Activated CD4-positive, alpha-beta memory T cell treated with anti-CD3 and anti-CD28 coated beads for 36 hours (primary cell): ENCODE measurements at places on chromosomes 2 and 18. TPM values are rescaled to one million over a fixed set of nuclear protein-coding genes. Genes with fewer than 3 reads are reported as not detected.

GRCh38 chr2:75561566-75562512 lies 1.1 kb upstream of the EVA1A start:
- peaks cover 47% of the 10 kb centered on the region for H3K27me3 ChIP-seq
- no peak for DNase-seq
- H3K27ac ChIP-seq, result no peak overlapping the region

GRCh38 chr2:173990245-173990644 lies 25.1 kb upstream of the SP3 start:
- H3K36me3 ChIP-seq, result no peaks in the 10 kb centered on the region
- H3K4me3 ChIP-seq, result no peak overlapping the region
- H3K27ac ChIP-seq, result no peak overlapping the region

GDF7 gene
- total RNA-seq, result 0.05 TPM

SPC25 gene
- total RNA-seq, result 38.4 TPM

NTSR2 gene
- not detected for total RNA-seq

GLI2 gene
- not detected for total RNA-seq

DNA sequence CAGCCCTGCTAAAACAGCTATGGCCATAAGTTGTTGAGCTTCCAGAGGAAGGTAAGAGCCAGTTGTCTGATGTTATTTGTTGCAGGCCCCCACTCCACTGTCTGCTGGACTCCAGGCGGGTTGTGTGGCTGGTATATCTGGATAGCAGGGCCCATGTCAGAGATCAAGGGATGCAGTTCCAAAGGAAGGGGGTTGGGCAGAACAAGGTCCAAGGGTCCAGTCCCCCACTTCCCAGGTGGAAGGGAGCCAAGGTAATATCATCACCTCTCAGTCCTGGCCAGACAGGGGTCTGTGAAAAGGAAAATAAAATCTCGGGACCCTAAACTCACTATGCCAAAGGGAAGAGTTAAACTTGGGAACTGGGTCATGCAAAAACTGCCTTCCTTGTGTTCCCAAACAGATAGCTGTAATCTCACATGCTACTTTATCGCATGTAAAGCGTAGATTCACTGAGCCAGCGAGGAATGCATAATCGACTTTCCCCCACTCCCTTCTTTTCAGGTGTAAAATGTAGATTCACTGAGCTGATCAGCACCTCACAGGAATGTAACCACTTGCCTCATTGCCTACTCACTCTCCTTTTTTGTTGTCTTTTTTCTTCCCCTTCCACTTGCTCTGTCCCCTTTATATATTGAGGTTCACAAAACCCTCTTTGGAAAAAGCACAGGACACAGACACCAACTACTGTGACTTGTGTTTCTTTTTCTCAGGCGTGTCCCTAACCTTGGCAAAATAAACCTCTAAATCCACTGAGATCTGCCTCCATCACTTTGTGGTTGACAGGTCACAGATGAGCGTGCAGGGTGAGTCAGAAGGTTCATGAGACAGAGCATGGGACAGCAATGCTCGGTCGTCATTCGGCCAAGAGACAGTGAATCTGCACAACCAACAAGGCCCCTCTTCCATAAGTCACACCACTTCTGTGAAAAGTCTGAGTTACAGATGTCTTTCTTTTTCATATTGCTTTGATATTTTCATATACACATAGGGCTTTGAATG lies 255.3 kb upstream of the SIX2 start:
- H3K4me3 ChIP-seq, result no peak overlapping the region
- H3K27ac ChIP-seq, result no peak overlapping the region
- DNase-seq, result peak; percentile 27
- peaks cover 17% of the 10 kb centered on the region for H3K27me3 ChIP-seq
- no peaks in the 10 kb centered on the region for H3K36me3 ChIP-seq

SLC20A1 gene
- total RNA-seq, result 88.8 TPM

DNA sequence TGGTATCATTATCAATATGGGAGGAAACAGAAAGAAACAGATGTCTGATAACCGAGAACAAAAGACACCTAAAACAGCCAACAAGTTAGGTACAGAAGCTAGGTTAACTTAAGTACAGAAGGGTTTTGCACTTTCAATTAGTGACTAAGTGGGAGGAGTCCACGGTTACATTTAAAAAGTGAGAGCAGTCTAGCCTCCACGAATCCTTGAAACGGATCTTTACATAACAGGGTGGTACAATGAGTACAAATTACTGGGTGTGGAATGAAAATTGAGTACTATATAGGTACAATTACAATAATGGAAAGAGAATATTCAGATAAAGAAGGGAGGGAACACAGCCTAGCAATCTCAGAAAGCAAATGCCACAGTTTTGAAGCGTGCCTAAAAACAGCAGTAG lies 76.6 kb downstream of the TLK1 start:
- H3K4me1 ChIP-seq, result peaks cover 63% of the 10 kb centered on the region
- H3K27ac ChIP-seq, result no peak overlapping the region
- H3K27me3 ChIP-seq, result no peaks in the 10 kb centered on the region
- peak overlapping the region; percentile 12 for H3K4me3 ChIP-seq
- no peak for DNase-seq
- H3K36me3 ChIP-seq, result peaks cover 17% of the 10 kb centered on the region

LYG1 gene
- total RNA-seq, result 1.2 TPM

UGT1A3 gene
- total RNA-seq, result not detected

ADAM23 gene
- 2.3 TPM for total RNA-seq

DNA sequence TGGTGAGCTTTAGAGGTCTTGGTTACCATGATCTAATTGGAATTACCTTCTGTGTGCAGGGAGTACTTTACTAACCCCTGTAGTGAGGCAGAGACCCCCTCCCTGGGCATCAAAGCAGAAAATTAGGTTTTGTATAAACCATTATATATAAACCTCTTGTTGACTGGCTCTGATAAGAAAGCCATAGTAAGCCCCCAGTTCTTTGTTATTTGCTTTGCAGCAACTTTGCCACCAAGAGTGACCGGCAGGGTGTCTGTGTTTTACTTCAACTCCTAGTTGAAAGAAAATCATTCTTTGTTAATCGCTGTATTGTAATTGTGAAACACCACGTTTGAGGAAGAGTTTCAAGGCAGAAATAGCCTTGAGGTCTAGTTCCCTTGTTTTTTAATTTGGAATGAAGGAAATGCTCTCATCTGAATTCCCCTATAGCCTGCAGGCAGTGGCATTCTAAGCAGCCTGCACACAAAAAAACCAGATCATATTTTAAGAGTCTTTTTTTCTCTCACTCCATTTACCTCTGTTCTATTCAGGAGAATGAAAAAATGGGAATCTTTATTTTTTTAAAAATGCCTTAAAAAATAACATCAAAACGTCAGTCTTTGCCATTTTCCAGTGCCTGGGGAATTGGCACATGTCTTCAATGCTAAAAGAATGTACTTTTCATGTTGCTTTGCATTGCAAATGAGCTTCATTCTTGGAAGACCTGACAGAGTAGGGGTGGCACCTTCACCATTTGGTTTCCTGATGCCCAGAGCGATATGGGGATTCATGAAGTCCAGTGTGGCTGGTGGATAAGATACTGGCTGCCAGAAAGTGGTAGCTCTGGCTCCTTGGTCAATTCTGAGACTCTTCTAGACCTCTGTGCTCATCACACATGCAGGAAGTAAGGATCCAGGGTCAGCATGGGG lies 338.1 kb downstream of the SLC4A3 start:
- no peak overlapping the region for H3K27ac ChIP-seq
- no peaks in the 10 kb centered on the region for H3K36me3 ChIP-seq
- H3K27me3 ChIP-seq, result peaks cover 3% of the 10 kb centered on the region
- no peak for DNase-seq

- no peaks in the 10 kb centered on the region for H3K4me1 ChIP-seq
- no peaks in the 10 kb centered on the region for H3K27me3 ChIP-seq
- H3K36me3 ChIP-seq, result peaks cover 7% of the 10 kb centered on the region
- no peak overlapping the region for H3K27ac ChIP-seq
- no peak overlapping the region for H3K4me3 ChIP-seq
Measured at GRCh38 chr2:39568116-39568515, 97.6 kb upstream of the TMEM178A start.

DNA sequence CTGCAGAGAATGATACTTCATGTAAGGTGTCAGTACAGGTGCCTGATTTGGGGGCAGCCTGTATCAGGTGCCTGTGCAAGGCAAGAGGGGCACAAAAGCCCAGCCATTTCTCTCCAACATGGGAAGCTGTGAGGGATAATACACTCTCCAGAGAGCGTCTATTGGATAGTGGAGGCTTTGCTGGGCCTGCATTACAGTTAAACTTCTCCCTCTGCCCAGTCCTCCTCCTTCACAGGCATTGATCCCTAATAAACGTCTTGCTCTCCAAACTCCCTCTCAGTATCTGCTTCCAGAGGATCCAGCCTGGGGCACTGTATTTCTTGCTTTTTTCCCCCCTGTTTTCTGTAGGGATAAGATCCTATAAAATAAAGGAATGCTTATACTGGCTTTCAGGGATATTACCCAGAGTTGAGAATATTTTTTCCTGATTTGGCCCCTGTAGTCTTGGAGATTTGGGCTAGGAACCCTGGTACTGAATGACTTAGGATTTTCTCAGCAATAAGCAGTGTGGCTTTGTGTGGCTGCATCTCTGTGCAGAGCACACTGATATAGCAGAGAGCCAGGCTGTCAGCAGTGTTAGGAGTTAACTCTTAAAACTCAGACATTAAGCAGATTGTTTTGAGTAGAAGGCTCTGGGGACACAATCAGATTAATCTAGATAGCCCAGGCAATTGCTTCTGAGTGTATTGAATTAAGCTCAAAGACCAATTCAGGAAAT lies 330.6 kb downstream of the CYRIA start:
- no peaks in the 10 kb centered on the region for H3K27me3 ChIP-seq
- H3K4me1 ChIP-seq, result no peaks in the 10 kb centered on the region
- no peak overlapping the region for H3K4me3 ChIP-seq
- H3K27ac ChIP-seq, result no peak overlapping the region
- H3K36me3 ChIP-seq, result no peaks in the 10 kb centered on the region

DNA sequence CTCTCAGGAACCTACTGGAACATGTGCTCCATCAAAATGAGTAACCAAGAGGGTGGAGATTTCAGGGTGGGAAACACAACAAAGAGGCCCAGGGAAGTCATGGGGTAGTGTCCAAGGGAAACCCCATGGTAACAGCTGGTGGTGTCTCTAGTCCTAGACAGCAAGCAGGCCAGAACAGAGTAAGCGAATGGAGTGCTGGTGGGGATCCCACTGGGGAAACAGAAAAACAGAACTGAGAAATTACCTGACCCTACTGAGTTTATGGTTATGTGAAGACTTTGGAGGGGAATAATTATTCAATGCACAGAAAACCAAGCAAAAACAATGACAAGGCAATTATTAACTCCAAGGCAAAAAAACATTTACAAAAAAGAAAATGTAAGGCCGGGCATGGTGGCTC lies 16.9 kb downstream of the ERCC3 start:
- H3K4me1 ChIP-seq, result peaks cover 17% of the 10 kb centered on the region
- H3K4me3 ChIP-seq, result no peak overlapping the region
- H3K36me3 ChIP-seq, result peaks cover 53% of the 10 kb centered on the region
- no peak for DNase-seq
- no peaks in the 10 kb centered on the region for H3K27me3 ChIP-seq
- H3K27ac ChIP-seq, result no peak overlapping the region

- H3K27ac ChIP-seq, result peak overlapping the region; percentile 95
- H3K4me3 ChIP-seq, result no peak overlapping the region
- H3K4me1 ChIP-seq, result no peaks in the 10 kb centered on the region
Measured at GRCh38 chr18:21112140-21112473, 494 bp upstream of the ROCK1 start.

KCNG3 gene
- total RNA-seq, result not detected

- peak; percentile 72 for DNase-seq
- no peak overlapping the region for H3K4me3 ChIP-seq
- H3K27me3 ChIP-seq, result no peaks in the 10 kb centered on the region
- peak overlapping the region; percentile 56 for H3K27ac ChIP-seq
- peaks cover 30% of the 10 kb centered on the region for H3K36me3 ChIP-seq
- H3K4me1 ChIP-seq, result peaks cover 45% of the 10 kb centered on the region
Measured at GRCh38 chr2:241154915-241155314, 4.6 kb downstream of the PPP1R7 start.

DNA sequence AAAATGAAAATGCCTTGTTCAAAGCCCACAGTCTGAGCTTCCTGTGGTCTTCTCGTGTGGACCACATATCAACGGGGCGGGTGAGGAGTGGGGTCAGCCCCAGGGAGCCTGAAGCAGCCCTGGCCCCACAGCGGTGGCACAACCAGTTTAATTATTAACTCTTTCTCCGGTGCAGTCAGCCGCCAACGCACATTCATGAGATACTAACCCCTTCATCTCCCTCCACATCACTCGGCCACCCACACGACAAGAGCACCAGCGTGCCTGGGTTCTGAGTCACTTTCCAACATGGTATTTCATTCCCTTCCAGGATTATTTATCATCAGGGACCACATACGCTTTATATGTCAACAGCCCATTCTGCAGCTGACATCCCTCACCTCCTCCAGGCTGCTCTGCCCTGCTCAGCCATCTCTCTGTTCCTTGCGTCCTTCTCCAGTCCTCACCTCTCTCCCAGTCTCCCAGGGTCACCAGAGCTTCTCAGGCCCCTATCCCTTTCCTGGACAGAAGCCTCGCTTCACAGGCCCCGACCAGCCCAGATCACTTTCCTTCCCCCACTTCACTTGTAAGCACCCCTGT lies 48.0 kb upstream of the ID2 start:
- no peaks in the 10 kb centered on the region for H3K4me1 ChIP-seq
- no peak for DNase-seq
- H3K27me3 ChIP-seq, result no peaks in the 10 kb centered on the region
- no peak overlapping the region for H3K4me3 ChIP-seq
- H3K36me3 ChIP-seq, result no peaks in the 10 kb centered on the region
- H3K27ac ChIP-seq, result no peak overlapping the region

GRCh38 chr2:152019732-152020131 lies 79.1 kb downstream of the CACNB4 start:
- no peak for DNase-seq
- H3K4me3 ChIP-seq, result no peak overlapping the region
- no peaks in the 10 kb centered on the region for H3K36me3 ChIP-seq
- no peak overlapping the region for H3K27ac ChIP-seq
- peaks cover 4% of the 10 kb centered on the region for H3K27me3 ChIP-seq

GRCh38 chr2:56192664-56193305 lies 9.0 kb downstream of the CCDC85A start:
- no peak overlapping the region for H3K27ac ChIP-seq
- H3K4me1 ChIP-seq, result no peaks in the 10 kb centered on the region
- DNase-seq, result no peak
- peaks cover 16% of the 10 kb centered on the region for H3K27me3 ChIP-seq

UGT1A8 gene
- total RNA-seq, result not detected
